Activated T-helper 1 cell treated with anti-CD3 and anti-CD28 coated beads, Interleukin-2, amount 50 U/mL, for 16 hours (primary cell): ENCODE measurements at places on chromosomes 3 and 15.

DNA sequence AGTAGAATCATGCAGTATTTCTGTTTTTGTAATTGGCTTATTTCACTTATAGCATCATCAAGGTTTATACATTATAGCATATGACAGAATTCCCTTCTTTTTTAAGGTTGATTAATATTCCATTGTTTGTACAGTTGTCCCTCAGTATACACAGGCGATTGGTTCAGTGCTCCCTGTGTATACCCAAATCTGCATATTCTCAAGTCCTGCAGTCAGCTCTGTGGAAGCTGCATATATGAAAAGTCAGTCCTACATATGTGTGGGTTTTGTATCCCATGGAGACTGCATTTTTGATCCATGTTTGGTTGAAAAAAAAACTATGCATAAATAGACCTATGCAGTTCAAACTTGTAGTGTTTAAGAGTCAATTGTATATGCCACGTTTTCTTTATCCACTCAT lies 127.7 kb downstream of the ISL2 start:
- no peak for DNase-seq

- no peak for DNase-seq
These were observed 6.1 kb upstream of the LEKR1 start for GRCh38 chr3:156819842-156820691.

DNA sequence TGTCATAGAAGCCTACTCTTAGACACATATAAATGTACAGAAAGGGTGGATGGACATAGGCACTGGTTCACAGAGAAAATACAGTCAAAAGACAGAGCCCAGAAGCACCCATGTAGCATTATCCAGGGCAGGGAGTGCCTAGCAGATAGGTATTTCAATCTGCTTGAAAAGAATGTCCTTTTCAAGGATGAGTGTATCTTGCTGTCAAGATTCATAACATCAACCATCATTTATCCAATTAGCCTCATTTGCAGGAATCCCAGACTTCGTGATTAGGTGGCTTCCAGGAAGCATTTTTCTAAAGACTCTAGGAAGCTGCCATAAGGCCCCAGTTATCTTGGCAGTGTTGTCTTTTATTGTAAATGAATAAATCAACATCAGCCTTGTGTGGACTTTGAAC lies 55.6 kb downstream of the SCN11A start:
- no peak for DNase-seq

GRCh38 chr3:25142609-25143355 lies 285.3 kb upstream of the RARB start:
- DNase-seq: no peak

GRCh38 chr15:64574301-64575017 lies 114.1 kb downstream of the ZNF609 start:
- DNase-seq: no peak

GRCh38 chr15:60485365-60486055 lies 6.6 kb upstream of the ICE2 start:
- DNase-seq: no peak

- no peak for DNase-seq
These were observed 95.4 kb downstream of the PLOD2 start for GRCh38 chr3:146065573-146066006.

- DNase-seq: no peak
These were observed 1.9 kb upstream of the TMEM158 start for GRCh38 chr3:45227946-45228345.

DNA sequence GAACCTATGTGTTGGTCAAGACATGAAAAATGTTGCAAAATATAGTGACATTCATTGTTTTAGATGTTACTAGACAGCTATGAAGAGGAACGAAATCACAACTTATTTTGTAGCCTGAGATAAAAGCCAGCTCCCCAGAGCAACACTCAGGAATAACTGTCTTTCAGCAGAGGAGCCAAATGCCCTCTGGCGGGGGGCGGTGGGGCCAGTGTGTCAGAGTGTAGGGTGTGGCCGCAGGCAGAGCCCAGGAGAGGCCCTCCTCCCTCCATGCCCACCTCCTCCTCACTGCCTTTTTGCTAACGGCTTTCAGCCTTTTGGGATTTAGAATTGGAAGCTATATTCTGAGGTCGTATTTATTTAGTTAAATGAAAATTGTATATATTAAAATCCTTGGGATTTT lies 16.9 kb downstream of the APOD start:
- no peak for DNase-seq

GRCh38 chr15:56795502-56795901 lies 62.2 kb upstream of the ZNF280D start:
- no peak for DNase-seq

GRCh38 chr15:40344631-40345120 lies 3.9 kb upstream of the CCDC9B start:
- peak; percentile 39 for DNase-seq

GRCh38 chr15:90151989-90152645 lies 49.0 kb upstream of the SEMA4B start:
- no peak for DNase-seq

- no peak for DNase-seq
These were observed 74.1 kb upstream of the RAP2B start for GRCh38 chr3:153087595-153088566.

- DNase-seq: no peak
These were observed 45.8 kb upstream of the CCDC50 start for GRCh38 chr3:191283400-191283799.

DNA sequence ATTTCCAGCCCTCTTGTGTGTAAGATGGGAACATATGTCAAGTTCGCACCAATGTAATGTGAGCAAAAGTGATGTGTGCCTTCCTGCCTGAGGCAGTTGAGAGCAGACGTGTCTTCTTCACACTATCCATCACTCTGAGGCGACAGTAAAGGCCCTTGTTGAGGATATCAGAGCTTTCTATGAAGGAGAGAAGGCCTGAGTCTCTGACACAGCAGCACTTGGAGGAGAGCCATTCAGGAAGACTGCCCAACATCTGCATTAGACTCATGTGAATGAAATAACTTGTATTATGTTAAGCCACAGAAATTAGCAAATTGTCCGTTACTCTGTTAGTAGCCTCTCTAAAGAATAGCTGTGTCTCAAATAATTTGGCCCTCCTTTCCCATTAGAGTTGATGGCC lies 108.8 kb upstream of the CCDC54 start:
- DNase-seq: no peak

- no peak for DNase-seq
These were observed 17.9 kb downstream of the ACSBG1 start for GRCh38 chr15:78216276-78217104.

DNA sequence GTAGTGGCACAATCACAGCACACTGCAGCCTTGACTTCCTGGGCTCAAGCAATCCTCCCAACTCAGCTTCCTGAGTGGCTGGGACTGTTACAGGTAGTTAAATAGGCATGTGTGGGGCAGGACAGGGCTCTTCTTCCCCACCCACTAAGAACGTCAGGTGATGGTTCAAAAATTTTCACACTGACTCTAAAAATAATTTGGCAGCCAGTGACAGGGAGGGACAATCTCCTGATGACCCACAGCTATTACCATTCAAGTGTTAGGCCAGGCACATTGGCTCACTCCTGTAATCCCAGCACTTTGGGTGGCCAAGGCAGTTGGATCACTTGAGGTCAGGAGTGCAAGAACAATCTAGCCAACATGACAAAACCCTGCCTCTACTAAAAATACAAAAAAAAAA lies 12.2 kb upstream of the TRMT10C start:
- no peak for DNase-seq

DNA sequence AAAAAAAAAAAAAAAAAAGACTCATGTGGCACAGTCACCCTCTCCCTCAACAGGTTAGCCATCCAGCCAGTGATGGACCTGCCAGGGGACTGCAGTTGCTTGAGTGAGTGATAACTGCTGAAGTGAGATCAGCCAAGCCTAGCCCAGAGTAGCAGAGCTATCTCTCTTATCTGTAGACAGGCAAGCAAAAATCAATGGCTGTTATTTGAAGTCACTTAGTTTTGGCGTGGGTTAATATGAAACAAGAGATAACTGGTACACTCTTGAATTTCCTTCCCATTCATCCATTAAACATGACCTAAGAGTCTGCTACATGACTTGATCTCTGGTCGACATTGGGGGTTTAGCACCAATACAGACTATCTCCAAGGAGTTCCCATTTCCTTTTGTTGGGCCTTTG lies 51.2 kb upstream of the TNIK start:
- no peak for DNase-seq

DNA sequence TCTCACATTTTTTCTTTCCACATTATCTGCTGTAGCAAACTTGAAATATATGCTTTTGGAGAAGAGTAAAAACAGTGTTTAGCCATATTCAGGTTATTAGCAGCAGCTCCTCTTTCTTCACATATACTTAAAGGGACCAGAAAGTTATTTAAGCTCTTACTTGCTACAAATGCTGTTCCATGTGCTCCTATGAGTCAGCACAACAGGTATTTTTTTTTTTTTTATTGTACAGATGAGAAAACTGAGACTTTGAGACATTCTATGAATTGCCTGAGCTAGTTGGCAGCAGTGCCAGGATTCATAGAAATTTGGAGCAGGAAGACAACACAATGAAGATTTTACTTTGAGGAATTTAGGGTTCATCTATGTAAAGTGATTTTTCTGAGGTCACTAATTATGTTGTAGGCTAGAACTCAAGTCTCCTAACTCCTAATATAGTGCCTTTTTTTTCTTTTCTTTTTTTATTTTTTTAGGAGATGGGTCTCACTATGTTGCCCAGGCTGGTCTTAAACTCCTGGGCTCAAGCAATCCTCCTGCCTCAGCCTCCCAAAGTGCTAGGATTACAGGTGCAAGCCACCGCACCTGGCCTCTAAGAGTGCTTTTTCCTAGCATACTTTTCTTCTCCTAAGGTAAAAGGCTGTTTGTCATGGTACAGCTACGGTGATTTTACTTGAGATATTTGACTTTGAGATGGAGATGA lies 23.6 kb downstream of the SETD5 start:
- DNase-seq: no peak

DNA sequence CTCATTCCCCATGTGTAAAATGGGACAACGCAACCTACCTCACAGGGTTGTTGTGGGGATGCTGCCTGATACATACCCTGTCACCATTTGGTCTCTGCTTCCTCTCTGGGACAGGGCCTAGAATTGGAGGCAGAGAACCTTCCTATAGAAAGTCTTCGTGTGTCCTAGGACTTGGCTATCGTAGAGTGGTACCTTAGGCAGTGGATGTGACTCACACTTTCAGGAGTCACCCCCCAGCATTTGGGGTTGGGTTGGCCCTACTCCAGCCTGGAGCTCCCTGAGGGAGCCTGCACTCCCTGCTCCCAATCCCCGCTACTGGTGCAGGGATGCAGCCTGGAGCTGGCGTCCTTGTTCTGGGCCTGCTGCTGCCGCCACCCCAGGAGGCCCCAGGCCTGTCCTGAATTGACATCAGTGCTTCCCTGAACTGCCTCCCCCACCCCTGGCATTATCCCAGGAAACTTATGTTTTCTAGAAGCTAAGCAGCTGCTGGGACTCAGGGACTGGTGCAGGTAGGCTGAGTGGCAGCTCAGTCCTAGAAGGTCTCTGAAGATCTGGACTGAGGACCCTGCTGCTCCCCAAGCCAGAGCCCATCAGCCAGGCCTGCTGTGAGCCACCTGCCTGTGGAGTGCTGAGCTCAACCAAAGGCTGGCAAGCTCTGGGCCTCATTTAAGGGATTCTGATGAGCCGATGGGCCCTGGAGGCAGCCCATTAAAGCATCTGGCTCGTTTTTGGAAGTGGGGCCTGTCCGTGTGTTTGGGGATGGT lies 9.9 kb downstream of the C15orf39 start:
- DNase-seq: no peak

DNA sequence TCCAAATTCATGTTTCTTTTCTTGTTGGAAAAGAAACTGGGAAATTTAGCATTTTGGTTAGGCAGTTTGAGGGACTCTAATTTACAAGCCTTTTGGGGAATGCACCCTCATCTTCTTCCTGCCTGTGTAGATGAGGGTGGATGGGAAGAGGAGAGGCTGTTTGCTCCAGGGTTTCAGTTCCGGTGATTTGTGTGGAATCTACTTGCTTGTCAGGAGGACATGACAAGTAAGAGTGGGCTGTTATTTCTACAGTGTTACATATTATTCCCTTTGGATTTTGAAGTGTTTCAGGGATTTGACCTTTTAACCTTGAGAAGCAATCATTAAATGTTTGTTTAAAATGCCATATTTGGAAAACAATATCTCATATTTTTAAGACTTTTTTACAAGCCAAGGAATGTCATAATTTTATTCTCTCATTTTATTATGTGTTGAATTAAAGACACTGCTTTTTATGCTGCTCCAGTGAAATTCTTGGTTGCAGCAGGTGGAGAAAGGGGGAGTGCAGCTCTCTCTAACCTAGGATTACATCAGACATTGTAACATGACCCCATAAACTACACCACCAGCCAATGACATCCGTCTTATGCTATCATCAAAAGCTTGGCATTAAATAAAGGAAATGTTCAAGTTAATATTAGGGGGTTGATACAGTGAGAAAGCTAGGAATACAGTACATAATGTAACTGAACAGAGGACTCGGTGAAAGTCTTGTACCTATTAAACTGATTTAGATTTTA lies 30.2 kb downstream of the PLAAT1 start:
- DNase-seq: no peak

GRCh38 chr15:69417581-69417980 lies 3.4 kb downstream of the KIF23 start:
- no peak for DNase-seq

GRCh38 chr3:73549051-73549600 lies 75.6 kb downstream of the PDZRN3 start:
- DNase-seq: no peak

DNA sequence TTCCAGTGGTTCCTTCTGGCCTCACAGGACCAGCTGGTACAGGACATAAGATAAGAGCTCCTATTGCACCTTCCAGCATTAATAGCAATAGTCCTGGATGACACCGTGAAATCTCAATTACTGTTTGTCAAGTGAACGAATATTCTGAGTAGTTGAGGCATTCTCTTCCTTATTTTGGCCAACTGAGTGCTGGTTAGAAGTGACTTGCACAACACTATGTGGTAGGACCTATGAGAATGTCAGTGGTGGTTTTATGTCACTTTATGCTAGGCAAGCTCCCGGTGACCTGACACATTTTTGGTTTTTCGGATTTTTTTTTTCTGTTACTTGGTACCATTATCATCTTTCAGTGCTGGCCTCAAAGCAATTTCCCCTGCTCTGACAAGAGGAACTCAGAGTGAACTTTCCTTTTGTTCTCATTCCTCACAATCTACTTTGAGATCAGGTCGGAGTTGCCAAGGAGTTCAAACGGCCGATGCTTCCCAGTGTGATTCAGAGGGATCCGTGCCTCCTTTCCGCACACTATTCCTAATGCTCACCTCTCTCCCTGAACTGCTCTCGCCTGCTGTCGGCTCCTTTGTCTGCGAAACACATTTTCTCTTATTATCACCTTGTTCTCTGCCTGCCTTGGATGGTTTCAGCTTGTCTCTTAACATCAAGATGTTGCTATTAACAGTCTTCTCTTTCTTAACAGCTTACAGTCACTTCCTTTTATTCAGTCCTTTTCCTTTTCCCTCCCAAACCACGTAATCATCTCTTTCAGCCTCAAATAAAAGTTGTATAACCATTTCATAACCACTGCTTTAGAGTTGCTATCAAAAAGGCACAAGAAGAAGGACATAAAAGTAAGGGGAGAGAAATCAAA lies 35.8 kb downstream of the QTRT2 start:
- no peak for DNase-seq

DNA sequence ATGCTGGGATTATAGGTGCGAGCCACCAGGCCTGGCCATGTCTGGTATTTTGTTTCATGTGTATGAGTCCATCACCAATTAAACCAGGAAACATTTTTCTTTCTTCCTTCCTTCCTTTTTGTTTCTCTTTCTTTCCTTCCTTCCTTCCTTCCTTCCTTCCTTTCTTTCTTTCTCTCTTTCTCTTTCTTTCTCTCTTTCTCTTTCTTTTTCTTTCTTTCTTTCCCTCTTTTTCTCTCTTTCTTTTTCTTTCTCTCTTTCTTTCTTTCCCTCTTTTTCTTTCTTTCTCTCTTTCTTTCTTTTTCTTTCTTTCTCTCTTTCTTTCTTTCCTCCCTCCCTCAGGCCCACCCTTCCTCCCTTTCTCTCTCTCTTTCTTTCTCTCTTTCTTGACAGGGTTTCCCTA lies 83.4 kb downstream of the SLC9A9 start:
- no peak for DNase-seq
